ENCODE measurements at places on chromosomes 3 and 15.

- no peak for DNase-seq
Measured at GRCh38 chr3:183811638-183812037, 13.7 kb downstream of the MAP6D1 start.

GRCh38 chr3:61617041-61617440 lies 55.7 kb downstream of the PTPRG start:
- no peak for DNase-seq

DNA sequence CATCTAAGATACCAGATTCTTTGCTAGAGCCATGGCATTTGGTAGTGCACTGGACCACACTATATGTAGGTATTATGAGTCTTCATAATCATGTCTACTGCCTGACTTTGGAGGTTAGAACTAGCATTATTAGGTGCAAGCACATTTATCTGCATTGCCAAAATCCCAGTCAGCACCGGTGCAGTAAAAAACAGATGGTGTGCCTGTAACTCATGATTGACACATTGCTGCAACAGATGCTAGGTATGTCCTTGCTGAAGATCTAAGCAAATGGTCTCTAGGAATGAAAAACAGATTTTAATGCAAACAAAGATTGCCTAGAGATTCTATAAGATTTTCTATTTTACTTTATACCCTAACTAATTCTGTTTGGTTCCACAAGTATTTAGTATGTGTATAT lies 47.7 kb downstream of the MYO5A start:
- no peak for DNase-seq

GRCh38 chr3:158735296-158736033 lies 3.2 kb upstream of the RARRES1 start:
- DNase-seq = no peak

DNA sequence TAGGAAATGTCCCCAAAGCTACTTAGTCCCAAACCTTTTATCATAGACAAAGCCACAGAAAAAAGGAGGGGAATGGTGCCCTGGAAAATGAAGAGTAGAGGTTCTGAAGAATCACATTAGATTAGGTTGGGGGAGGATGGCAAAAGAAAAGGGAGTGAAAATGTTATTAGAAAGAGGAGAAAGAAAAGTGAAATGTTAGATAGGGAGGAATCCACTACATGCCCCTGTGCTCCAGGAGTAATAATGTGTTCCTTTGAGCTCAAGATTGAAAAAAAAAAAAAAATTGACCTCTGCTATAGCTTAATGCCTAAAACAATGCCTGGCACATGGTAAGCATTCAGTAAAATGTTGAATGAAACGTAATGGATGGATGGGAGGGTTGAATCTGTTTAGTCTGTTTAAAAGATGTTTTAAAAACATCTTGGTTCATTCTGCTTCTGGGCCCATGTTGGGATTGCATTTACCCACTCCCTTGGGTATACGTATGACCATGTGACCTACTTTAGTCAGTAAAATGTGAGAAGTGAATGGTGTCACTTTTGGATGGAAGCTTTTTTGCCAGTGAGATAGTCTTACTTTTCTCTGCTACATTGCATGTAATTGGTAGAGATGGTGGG lies 19.0 kb downstream of the MAPK6 start:
- no peak for DNase-seq

DNA sequence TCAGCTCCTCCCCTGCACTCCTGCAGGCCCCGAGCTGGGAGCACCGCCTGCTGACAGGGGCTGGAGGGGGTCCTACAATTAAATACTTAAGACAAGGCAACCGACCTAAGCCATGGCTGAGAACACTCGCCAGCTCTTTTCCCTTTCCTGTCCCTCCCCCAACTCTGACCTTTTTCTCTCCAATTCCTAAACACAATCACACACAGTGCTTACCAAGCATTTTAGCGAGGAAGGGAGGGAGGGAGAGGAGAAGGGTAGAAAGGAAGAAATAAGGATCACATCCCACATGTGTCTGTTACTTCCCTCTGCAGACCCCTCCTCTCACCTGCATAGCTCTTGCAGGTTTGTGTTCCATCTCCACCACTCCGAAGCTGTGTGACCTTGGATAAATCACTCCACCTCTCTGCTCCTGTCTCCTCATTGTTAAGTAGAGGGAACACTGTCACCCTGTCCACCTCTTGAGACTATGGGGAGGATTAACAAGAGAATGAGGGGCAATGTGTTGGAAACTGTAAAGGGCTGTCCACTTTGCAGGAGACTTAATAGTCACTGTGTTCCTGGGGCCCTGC lies 63.6 kb downstream of the CYP11A1 start:
- DNase-seq = no peak

DNA sequence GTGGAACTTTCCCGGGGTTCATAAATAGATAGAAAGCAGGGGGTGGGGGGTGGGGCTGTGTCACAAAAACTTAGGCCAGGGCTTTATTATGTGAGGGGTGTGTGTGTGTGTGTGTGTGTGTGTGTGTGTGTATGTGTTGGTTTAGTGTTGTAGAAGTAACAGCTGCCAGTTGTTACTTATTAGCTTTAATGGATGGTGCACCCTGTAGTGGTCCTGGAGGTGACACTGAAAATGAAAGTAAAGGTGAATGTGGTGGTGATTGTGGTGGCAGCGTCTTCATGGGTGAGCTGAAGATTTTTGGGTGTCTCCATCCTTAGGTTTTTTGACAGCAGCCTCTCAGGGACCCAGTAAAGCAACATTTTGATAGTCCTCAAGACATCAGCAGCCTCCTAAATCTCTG lies 449.9 kb downstream of the PDCD6IP start:
- DNase-seq = no peak

DNA sequence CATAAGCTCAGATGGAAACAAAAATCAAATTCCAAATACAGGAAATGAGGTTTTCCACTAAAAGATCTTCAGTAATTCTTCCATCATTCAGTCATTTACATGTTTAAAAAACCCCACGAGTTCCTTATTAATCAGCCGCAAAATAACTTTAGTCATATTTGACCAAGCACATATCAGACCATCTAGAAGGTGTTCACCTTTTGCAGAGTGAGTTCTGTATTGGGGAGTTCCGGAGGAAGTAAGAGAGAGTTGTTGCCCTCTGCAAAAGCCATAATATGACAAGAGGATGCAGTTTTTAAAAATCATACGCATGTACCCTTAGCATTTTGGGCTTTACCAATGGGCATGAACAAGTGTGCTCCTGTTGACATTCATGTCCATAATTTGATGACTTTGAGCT lies 61.6 kb downstream of the CCR1 start:
- no peak for DNase-seq

GRCh38 chr3:144770915-144771351 lies 799.3 kb downstream of the DIPK2A start:
- DNase-seq = no peak

- no peak for DNase-seq
Measured at GRCh38 chr3:66962664-66963063, 35.4 kb upstream of the KBTBD8 start.

GRCh38 chr15:55736756-55737155 lies 6.2 kb downstream of the PRTG start:
- no peak for DNase-seq

GRCh38 chr3:127014536-127015281 lies 31.8 kb downstream of the PLXNA1 start:
- DNase-seq = no peak

DNA sequence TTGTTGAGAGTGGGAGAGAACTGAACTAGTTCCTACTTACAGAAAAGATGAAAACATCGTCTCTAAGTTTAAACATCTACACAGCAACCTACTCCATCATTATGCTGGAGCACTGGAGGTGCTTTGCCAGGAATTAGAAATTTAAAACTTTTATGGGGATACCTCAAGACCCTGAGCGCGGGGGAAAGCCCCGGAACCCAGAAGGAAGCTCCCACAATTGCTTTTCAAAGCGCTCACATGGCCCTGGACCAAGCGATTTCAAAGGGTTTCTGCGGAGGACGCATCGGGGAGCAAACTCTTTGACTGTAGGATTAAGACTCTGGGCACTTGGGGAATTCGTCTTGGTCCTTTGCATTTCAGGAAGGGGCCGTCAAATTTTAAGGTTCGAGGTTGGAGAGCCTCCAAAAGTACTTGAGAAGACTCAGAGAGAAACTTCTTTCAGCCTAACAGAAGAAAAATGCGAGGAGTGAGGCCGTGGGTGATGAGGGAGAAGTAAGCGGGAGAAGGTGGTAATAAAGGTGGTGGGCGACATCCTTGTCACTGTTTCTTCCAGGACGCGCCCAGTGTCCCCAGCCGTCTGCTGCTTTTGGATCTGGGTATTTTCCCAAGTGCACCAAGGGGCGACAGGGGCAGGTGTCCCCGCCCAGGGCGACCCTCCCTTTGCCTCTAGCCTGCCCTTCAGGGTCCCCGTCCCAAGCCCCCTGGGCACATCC lies 591 bp downstream of the PROK2 start:
- no peak for DNase-seq

GRCh38 chr15:43518197-43518761 lies 871 bp downstream of the MAP1A start:
- no peak for DNase-seq

DNA sequence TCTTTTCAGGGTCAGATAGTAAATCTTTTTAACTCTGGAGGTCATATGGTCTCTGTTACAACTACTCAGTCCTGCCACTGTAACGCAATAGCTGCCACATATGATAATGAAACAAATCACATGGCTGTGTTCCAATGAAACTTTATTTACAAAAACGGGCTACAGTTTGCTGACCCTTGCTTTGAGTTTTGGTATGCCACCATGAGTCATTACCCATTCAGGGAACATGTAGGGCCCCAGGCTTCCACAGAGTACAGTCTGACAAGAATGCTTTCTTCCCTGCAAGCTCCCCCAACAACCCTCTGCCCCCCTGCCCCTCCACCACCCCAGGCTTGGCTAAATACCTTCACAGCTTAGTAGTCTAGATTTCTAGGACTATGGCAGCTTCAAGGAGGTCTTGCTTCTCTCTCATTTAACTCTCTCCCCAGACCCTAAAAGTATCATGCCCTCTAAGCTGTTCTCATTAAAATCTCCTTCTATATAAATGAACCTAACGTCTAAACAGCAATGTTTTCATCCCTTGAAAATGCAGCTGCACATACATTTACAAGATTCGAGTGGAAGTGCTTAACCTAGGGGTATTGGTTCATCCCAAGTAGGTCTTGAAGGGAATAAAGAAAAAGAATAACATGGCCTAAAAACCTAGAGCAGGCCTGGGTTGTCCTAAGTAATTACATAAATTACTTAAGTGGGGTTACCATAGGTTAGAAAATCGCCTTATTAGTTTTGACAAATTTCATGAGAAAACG lies 117.8 kb upstream of the PRICKLE2 start:
- DNase-seq = no peak

- no peak for DNase-seq
Measured at GRCh38 chr3:2967871-2968270, 142.3 kb downstream of the IL5RA start.

DNA sequence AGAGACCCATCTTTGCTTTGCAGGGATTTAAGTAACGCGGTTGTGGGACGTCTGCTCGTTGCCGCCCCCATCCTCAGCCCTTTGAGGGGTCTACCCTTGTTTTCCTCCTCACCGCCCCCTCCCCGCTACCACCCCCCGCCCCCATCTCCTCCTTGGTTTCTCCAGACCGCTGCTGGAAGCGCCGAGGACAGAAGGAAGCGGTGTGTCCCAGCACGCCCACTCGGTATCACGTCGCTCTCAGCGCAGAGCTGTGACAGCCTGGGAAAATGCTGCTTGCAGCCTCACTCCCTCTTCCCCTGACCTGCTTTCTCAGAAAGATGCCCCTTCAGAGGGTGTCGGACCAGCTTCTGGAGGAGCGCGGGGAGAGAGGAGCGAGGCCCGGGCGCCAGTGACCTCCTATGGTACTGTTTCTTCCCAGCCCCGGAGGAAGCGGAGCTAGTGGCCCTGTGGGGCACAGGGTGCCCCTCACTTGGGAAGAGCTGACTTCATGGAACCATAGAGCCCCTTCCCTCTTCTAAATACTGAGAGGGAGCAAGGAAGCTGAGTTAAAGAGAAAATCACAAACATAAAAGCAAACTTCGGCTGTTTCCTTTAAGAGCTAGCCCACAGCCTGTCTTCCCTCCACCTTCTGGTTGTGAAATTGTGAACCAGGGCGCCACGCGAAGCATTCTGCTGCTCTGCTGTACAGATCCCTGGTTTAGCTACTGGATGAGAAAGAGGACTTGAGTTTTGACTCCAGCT lies 698 bp downstream of the IL1RAP start:
- DNase-seq = no peak

DNA sequence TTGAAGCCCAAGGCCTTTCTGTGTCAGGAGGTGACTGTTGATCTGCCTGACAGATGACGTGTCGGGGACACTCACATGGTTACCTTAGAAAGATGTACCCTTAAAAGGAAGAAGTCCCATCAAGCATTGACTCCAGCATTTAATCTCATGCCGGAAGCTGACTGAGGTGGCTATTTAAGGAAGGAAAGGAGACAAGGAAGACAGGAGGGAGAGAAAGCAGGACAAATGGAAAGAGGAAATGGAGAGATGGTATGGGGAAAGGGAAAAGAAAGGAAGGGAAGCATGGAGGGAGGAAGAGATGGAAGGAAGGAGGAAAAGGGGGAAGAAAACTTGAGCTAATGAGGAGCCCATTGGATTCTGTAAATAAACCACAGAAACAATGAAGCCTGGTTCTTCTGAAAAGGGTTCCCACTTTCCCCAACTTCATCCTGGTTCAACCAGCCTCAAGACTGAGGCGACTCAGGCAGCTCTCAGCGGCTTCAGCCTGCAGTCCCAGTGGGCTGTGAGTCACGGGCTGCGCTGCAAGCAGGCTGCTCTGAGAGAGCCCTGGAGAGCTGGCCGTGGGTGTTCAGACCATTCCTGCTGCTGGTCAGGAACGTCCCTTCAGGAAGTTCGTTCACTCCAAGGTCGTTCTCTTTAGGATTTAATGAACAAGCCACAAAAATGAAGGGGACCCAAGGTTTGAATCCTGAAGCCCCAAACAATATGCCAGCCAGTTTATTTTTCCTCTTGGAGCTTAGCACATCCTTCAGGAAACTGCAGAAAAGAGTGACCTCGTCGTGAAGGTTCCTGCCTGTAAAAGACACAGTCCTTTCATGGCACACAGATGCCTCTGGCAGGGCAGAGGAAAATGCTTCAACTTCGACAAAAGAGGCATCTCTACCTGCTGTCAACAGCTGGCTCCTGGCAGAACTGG lies 69.6 kb upstream of the THBS1 start:
- DNase-seq = peak; percentile 20

GRCh38 chr3:51311055-51311454 lies 74.0 kb upstream of the MANF start:
- peak; percentile 3 for DNase-seq

DNA sequence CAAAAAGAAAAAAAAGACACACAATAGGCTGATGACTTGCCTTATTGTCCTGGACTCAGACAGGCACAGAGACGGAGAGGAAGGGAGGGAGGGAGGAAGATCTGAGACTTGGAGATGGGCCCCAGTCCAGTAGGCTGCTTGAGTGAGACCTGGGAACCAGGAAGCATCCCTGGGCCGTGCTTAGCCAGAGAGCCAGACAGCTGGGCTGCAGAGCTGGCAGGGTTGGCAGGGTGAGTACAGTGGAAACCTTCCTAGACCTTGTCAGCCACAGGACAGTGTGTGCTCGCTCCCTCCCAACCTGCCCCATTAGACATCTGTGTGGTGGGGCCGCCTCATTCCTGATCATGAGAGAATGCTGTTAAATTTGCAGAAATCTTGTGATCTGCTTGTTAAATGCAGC lies 107.9 kb upstream of the ALDH1A3 start:
- DNase-seq = no peak

Measured in smooth muscle cell of the brain vasculature (primary cell).